ENCODE measurements at places on chromosomes 3 and 15.

- peak; percentile 76 for DNase-seq
Observed at GRCh38 chr15:52021128-52021671, 2.2 kb downstream of the MAPK6 start.

GRCh38 chr3:13666781-13667709, 118.1 kb downstream of the FBLN2 start:
- DNase-seq = no peak

DNA sequence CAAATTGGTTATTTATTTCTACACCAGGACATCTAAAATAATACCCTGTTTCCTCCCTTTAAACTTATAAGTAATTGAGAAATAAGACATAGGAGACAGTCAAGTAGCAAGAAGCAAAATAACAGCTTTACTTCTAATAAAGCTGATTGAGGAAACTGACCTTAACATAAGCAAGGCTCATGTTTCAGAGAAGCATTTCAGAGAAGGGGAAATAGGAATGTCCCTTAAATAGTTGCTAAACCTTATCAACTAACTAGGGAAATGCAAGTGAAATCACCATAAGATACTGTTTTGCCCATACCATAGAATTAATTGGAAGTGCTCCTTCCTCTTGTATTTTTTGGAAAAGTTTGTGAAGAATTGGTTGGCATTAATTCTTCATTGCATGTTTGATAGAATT, 84.9 kb downstream of the B3GALNT1 start:
- no peak for DNase-seq

DNA sequence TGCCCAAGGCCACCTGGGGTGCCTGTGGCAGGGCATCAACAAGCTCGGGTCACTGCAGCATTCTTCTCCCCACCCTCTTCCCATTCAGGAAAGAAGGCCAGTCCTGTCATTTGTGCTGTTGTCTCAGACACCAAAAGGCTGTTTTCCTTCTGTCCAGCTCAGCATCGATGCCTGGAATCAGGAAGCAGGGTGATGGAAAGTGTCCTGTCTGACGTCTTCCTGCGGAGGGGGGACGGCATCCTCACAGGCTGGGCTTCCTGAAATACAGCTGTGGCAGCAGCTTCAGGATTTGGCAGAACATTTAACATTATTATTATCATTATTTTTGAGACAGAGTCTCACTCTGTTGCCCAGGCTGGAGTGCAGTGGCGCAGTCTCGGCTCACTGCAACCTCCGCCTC, 33.0 kb upstream of the ANKDD1A start:
- DNase-seq = no peak

GRCh38 chr15:59185725-59186124, 20.9 kb upstream of the LDHAL6B start:
- no peak for DNase-seq

DNA sequence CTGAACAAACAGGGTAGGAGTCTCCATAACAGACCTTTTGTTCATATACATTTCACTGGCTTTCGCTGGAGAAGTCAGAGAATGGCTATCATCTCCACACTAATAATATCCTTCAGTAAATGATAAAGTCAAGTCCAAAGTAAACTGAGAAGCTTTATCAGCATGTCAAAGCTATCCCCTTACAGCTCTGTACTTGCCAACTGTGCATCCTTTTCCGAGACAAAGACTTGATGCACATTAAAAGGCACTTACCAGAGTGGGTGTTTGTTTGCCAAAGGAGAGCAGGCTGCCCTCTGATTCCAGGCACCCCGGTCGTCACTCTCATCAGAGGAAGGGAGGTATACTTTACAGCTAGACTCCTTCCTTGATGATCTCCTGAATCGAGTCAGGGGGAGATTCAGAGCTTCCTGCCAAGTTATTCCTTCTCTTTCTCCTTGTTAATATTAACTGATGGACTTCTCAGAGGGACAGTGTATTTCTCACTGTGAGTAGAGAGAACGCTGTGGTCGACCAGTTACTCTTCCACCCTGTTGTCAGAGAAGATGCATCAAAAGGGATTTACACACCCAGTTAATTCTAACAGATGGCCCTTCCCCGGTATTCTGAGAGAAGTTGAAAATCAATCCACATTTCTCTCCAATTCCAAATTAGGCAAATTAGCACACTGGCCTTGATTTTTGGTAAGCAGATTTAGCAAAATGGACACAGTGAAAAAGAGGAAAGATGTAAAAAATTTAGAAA, 504.7 kb upstream of the NR2F2 start:
- no peak for DNase-seq

DNA sequence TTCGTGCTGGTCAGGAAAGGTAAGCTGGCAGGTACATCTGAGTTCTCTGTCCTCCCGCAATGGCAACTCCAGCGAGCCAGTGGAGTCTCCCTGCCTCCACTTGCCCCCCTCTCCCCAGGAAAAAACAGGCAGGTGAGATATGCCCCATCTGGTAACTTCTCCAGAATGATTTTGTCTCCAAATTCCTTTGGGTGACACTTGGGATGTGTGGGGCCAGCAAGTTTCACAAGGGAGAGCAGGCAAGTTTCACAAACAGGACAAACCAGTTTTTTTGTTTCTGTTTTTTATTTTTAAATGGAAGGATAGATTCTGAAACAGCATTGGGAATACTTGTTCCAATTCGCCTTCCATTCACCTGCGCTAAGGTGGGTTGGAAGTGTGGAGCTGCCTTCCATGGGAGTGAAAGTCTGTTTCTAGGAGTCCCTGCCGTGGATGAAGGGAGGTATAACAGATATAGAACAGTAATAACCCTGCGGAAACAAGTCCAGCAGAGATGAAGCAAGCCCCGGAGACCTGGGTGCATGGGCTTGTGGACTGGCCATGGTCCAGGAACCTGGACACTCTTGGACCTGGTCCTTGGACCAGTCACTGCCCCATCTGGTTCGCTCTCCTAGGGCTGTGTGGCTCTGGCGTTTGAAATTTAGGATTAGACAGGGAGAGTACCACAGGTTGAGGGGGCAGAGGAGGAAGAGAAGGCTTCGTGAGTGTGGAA, 22.9 kb upstream of the KIF23 start:
- DNase-seq = no peak

- DNase-seq = no peak
Observed at GRCh38 chr3:190840146-190840545, 22.3 kb downstream of the GMNC start.

DNA sequence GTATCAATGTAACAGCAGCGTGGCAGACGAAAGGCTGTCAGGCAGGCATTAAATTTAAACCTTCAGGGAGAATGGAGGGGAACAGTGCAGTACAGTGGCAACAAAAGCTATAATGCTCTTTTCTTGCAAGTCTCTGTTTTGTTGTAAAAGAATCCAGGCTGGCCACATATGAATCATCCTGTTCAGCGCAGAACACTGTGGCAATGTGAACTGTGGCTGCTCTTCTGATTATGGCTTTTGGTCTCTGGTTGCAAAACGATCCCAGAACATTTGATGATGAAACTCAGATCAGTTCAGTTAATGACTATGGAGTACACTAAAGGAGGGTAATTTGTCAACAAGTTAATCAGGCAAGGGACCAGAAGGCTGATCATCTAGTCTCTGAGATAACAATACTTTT, 219.7 kb upstream of the SGO1 start:
- no peak for DNase-seq

DNA sequence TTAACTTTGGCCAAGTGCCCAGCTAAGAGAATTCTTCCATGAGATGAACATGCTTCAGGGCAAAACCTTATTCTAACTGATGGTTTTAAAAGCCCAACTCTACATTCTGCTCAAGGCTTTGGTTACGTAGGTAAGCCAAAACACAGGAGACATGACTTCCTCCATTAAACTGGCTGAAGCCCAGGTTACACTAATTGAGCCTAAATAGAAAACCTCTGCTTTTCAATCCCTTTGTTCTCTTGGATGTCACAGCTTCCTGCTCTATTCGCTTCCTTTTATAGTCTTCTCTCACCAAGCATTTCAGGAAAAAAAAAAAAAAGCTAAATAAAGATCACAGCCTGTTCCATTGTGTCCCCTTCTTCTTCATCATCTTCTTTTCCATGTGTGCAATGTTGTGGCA, 420.4 kb downstream of the TIGIT start:
- DNase-seq = no peak

- DNase-seq = no peak
Observed at GRCh38 chr3:51374456-51374855, 10.6 kb upstream of the MANF start.

DNA sequence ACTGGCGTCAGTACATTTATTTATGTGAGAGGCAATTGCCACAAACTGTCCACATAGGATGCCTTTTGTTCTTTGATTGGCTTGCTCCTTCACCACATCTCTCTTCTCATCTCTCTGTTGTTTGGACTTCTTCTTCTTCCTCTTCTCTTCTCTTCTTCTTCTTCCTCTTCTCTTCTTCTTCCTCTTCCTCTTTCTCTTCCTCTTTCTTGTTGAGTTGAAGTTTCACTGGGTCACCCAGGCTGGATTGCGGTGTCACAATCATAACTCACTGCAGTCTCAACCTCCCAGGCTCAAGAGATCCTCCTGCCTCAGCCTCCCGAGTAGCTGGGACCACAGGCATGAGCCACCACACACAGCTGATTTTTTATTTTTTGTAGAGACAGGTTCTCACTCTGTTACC, 67.7 kb upstream of the GSK3B start:
- DNase-seq = peak; percentile 69

DNA sequence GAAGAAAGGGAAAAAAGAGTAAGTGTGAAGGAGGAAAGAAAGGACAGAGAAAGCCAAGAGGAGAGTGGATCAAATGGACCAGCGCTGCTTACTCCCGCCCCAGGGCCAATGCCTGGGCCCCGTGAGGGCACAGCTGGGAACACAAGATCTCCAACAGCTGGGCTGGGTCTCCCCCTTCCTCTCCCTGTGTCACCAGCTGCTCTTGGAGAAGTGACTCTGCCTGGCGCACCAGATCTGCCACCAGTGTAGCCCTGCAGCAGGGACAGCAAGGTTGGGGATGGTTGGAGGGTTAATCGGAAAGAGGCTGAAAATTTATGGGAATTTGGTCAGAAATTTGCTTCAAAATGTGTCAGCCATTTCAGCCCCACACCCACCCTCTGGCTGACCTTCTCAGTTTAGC, 8.4 kb downstream of the CDAN1 start:
- no peak for DNase-seq

Data from AML-193 (cell line).